ENCODE measurements at places on chromosomes 11 and 22.

- DNase-seq, result no peak
Measured at GRCh38 chr22:33302049-33302545, 243.9 kb upstream of the SYN3 start.

GRCh38 chr11:33723238-33723881, 12.9 kb downstream of the CD59 start:
- DNase-seq, result no peak

DNA sequence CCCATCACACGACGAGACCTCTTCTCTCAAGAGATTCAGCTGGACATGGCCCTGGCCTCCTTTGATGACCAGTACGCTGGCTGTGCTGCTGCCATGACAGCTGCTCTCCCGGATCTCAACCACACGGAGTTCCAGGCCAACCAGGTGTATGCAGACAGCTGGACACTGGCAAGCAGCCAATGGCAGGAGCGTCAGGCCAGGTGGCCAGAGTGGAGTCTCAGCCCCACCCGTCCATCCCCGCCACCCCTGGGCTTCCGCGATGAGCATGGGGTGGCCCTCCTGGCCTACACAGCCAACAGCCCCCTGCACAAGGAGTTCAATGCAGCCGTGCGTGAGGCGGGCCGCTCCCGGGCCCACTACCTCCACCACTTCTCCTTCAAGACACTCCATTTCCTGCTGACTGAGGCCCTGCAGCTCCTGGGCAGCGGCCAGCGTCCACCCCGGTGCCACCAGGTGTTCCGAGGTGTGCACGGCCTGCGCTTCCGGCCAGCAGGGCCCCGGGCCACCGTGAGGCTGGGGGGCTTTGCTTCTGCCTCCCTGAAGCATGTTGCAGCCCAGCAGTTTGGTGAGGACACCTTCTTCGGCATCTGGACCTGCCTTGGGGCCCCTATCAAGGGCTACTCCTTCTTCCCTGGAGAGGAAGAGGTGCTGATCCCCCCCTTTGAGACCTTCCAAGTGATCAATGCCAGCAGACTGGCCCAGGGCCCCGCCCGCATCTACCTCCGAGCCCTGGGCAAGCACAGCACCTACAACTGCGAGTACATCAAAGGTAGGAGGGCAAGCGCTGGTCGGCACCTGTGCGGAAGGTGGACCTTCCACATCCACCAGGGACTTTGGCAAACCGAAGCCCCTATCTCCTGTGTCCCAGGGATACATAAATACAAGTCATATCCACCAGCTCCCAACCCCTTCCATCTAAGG, 11.3 kb downstream of the CHRNA10 start:
- DNase-seq, result no peak

- DNase-seq, result no peak
Measured at GRCh38 chr11:128915149-128915521, 24.0 kb downstream of the KCNJ5 start.

GRCh38 chr22:30351226-30351625, 5.5 kb downstream of the SF3A1 start:
- DNase-seq, result no peak

DNA sequence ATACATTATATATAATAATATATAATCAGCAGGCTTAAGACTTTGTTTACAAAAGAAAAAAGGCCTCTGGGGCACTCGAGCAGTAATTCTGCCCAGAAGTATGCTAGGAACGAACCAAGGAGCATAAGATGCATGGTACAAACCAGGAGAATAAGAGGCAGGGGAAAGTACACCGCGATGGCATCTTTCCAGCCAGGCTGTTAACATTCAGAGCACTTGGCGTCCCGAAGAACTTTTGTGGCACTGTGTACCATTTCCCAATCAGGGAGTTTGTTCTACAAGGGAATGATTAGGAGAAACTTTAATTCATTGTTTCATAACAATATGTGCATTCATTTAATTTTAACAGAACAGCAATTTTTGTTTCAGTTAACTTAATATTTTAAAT, 125.1 kb downstream of the WT1 start:
- DNase-seq, result no peak

All from bone marrow (tissue), 2 donors.